ENCODE measurements at places on chromosomes 12 and 14. TPM values are rescaled to one million over a fixed set of nuclear protein-coding genes. Genes with fewer than 3 reads are reported as not detected.

Gene KRT81
- not detected for total RNA-seq

Gene ZNF26
- 13.0 TPM for total RNA-seq

Gene CLEC2B
- total RNA-seq = 42.0 TPM

Gene KRT5
- total RNA-seq = not detected

Gene RAD51B
- total RNA-seq = 53.0 TPM

Gene SYCP3
- 0.21 TPM for total RNA-seq

Gene NAA30
- 15.7 TPM for total RNA-seq

Gene RTN1
- not detected for total RNA-seq

Gene MFAP5
- not detected for total RNA-seq

Gene ANO6
- total RNA-seq = 25.5 TPM

Gene ZNF664
- total RNA-seq = 30.5 TPM

Gene MAX
- total RNA-seq = 107 TPM

Gene TDRD9
- 0.68 TPM for total RNA-seq

Gene TECPR2
- 8.4 TPM for total RNA-seq

Gene TMCC3
- not detected for total RNA-seq

Gene MUCL1
- 0.82 TPM for total RNA-seq

Gene LBHD2
- not detected for total RNA-seq
